ENCODE measurements at places on chromosomes 2 and 18.

GRCh38 chr2:51903728-51904127, 871.8 kb upstream of the NRXN1 start:
- H3K36me3 ChIP-seq, result no peaks in the 10 kb centered on the region
- no peak overlapping the region for H3K4me3 ChIP-seq
- no peaks in the 10 kb centered on the region for H3K4me1 ChIP-seq
- H3K27me3 ChIP-seq, result no peaks in the 10 kb centered on the region
- no peak overlapping the region for H3K27ac ChIP-seq

GRCh38 chr18:615773-616172, 19.0 kb downstream of the CLUL1 start:
- H3K27ac ChIP-seq, result no peak overlapping the region
- DNase-seq, result no peak
- H3K27me3 ChIP-seq, result no peaks in the 10 kb centered on the region
- no peaks in the 10 kb centered on the region for H3K36me3 ChIP-seq

DNA sequence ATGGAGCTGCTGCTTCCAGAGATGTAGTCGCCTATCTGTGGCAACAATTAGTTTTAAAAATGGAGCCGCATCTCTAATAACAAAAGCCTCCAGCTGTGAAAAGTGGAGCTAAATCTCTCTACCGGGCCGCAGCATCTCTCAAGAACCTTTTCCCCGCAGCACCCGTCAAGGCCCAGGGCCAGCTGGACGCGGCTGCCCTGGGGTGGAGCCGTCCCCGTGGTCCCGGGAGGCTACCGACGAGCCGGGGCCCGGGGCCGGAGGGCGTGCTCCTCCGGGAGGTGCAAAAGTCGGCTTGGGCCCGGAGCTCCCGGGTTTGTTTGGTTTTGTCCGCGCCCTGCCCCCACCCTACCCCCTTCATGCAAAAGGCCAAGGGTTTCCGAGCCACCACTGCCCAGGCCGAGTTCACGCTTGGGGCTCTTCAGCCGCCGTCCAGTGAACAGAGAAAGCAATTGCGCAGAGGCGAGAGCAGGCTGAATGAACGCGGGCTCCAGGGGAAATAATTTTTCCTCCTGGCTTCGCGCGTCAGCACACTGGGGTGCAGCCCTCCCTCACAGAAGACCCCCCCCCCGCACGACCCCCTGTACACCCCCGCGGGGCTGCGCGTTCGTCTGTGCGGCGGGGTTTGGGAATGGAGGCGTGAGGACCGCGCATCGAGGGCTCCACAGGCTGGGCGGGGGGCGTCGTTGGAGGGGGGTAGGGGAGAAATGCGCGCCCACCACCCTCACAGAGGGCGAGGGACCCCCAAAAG, 557 bp upstream of the GREB1L start:
- H3K27me3 ChIP-seq, result peaks cover 51% of the 10 kb centered on the region
- H3K4me3 ChIP-seq, result peak overlapping the region; percentile 37
- H3K4me1 ChIP-seq, result peaks cover 12% of the 10 kb centered on the region
- no peaks in the 10 kb centered on the region for H3K36me3 ChIP-seq
- no peak overlapping the region for H3K27ac ChIP-seq

DNA sequence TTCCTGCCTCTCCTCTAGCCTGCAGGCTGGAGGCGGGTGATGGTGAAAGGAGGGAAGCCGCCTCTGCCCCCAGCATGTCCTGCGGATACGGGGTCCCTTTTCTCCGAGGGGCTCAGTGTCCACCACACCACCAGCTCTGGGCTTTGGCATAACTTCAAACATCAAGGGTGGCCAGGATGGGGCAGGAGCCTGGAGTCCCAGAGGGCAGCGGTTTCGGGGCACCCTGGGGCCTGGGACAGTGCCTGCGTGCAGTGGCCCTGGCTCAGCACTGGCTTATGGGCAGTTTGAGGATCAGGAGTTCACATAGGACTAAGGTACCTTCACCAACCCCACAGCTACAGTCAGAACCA, 85.5 kb upstream of the GPC1 start:
- H3K27ac ChIP-seq, result no peak overlapping the region
- no peak for DNase-seq
- H3K27me3 ChIP-seq, result no peaks in the 10 kb centered on the region
- H3K36me3 ChIP-seq, result no peaks in the 10 kb centered on the region

All from tibial nerve (tissue), 4 donors.